Activated B cell treated with CpG ODN at 0.5 μM for 24 hours (primary cell): ENCODE measurements at places on chromosomes 7 and 10. TPM values are rescaled to one million over a fixed set of nuclear protein-coding genes. Genes with fewer than 3 reads are reported as not detected.

DNA sequence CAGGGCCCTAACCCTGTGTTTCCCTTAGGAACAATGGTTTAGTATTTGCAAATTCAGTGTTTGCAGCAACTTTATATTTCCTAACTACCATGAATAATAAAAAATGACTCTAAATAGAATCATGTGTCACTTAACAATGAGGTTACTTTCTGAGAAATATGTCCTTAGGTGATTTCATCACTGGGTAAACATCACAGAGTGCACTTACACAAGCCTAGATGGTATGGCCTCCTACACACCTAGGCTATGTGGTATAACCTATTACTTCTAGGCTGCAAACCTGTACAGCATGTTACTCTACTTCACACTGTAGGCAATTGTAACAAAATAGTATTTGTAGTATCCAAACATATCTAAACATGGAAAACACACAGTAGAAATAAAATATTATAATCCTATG, 1174.6 kb upstream of the LRRTM3 start:
- no peak for DNase-seq
- no peak overlapping the region for H3K27ac ChIP-seq
- no peaks in the 10 kb centered on the region for H3K4me1 ChIP-seq
- no peak overlapping the region for H3K4me3 ChIP-seq
- H3K27me3 ChIP-seq, result no peaks in the 10 kb centered on the region

DNA sequence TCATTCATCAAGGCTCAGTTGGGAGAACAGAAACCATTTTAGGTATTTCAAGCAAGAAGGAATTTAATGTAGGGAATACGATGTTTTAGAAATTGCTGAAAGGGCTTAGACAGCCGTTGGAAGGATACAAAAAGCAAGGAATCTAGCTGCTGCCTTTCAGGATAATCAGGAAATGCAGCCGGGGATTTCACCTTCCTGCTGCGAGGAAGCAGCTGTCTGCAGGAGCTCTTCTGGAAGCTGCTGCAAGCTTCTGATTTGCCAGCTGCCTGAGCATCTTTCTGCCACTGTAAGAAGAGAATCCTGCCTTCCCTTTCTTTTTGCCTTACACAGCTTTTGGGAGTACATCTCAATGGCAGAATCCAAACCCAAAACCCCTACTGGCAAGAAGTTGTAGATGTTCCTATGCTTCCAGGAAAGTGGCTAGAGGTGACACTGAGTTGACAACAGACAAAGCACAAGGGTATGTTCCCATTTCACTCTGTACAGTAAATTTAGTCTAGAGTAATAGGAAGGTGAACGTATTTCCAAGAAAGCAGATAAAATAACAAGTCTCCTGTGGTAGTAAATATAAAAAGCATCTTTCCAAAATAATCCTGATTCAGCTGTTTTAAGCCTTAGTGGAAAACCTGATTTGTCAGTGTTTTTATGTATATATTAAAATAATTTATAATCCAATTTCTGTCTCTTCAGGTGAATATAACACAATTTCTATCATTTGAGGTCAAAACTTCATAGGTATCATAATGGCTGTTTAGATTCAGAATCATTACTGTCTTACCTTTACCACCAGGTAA, 148.4 kb upstream of the LRGUK start:
- peaks cover 2% of the 10 kb centered on the region for H3K4me1 ChIP-seq
- no peak overlapping the region for H3K4me3 ChIP-seq
- no peaks in the 10 kb centered on the region for H3K27me3 ChIP-seq
- H3K27ac ChIP-seq, result no peak overlapping the region
- H3K36me3 ChIP-seq, result peaks cover 6% of the 10 kb centered on the region
- no peak for DNase-seq

DNA sequence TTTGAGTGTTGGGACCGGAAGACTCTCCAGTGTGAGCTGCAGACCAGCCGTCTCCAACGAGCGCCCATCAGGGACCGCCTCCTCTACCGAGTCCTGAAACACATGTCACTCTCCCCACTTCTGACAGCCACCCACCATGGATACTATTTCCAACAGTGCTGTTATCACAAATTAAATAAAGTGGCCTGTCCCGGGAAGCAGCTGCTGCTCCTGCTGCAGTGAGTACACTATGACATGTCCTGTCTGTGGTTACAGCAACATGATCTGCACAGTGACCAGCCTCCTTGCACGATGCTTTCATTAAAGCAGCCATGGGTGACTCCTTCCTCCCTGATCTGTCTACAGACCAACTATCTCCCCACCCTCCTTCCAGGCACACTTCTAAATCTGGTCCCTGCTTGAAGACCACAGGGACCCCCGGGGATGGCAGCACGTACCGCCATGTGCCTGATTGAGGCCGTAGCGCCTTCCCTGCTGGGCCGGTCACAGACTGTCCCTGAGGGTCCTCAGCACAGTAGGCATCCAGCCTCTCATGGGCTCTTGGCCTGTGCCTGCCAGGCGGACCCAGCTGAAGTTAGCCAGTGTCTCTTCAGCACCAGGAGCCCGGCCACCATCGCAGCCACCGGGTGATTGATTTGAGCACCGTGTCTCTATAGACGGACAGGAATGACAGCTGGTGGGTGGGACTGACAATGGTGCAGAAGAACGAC, 58.8 kb downstream of the TCERG1L start:
- no peak overlapping the region for H3K27ac ChIP-seq
- H3K27me3 ChIP-seq, result no peaks in the 10 kb centered on the region
- H3K36me3 ChIP-seq, result no peaks in the 10 kb centered on the region
- no peak for DNase-seq
- no peak overlapping the region for H3K4me3 ChIP-seq
- H3K4me1 ChIP-seq, result no peaks in the 10 kb centered on the region

GRCh38 chr7:137753067-137753466, 93.7 kb downstream of the DGKI start:
- no peaks in the 10 kb centered on the region for H3K4me1 ChIP-seq
- no peak for DNase-seq
- no peaks in the 10 kb centered on the region for H3K27me3 ChIP-seq
- no peak overlapping the region for H3K27ac ChIP-seq
- H3K36me3 ChIP-seq, result no peaks in the 10 kb centered on the region
- no peak overlapping the region for H3K4me3 ChIP-seq

DNA sequence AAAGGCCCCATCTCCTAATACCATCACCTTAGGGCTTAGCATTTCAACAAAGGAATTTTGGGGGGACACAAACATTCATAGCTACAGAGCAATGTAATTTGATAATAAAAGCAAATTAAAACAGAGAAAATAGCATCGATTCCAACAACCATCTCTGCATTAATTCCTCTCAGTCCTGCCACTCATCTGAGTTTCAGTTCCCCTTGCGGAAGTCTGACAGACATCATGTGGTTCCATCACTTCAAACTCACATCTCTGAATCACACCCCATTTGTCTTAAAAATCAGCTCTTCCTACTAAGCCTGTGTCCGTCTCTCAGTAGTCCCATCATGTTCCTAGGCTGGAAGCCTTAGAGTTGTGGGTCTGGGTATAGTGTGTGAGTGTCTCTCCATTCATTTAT, 3.6 kb downstream of the ADCK2 start:
- no peaks in the 10 kb centered on the region for H3K27me3 ChIP-seq
- peak overlapping the region; percentile 68 for H3K4me3 ChIP-seq
- no peak for DNase-seq
- peaks cover 30% of the 10 kb centered on the region for H3K36me3 ChIP-seq
- H3K4me1 ChIP-seq, result peaks cover 56% of the 10 kb centered on the region

GRCh38 chr7:23404546-23405239, 65.6 kb downstream of the IGF2BP3 start:
- no peaks in the 10 kb centered on the region for H3K27me3 ChIP-seq
- no peak overlapping the region for H3K27ac ChIP-seq
- H3K36me3 ChIP-seq, result no peaks in the 10 kb centered on the region
- H3K4me1 ChIP-seq, result peaks cover 4% of the 10 kb centered on the region
- DNase-seq, result no peak

DNA sequence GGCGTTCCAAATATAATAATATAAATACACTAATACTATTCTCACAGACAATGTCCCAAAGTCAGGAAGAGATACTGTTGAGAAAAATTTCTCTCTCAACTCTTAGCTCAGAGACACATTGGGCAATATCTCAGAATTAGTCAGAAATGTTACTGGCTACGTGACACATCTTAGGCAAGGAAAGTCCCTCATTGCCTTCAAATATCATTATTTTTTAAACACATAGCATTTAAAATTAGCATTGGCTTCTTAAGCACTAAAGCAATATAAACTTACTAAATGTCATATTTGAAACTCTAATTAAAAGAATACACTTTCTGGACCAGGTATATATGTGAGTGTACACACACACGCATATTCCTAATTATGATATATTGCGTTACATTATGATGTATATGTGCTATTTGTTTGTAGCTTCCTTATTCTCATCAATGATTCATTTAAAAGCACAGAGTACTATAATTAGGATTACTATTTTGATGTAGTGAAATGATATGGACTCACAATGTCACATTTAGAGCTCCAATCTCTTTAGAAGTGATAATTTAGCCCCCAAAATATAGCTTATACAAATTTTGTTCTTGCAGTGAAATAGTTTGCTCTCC, 255.8 kb downstream of the TWIST1 start:
- H3K27ac ChIP-seq, result no peak overlapping the region
- no peaks in the 10 kb centered on the region for H3K27me3 ChIP-seq
- DNase-seq, result no peak
- no peak overlapping the region for H3K4me3 ChIP-seq

- H3K36me3 ChIP-seq, result no peaks in the 10 kb centered on the region
- no peak overlapping the region for H3K27ac ChIP-seq
- H3K27me3 ChIP-seq, result peaks cover 11% of the 10 kb centered on the region
- no peak for DNase-seq
- no peaks in the 10 kb centered on the region for H3K4me1 ChIP-seq
- no peak overlapping the region for H3K4me3 ChIP-seq
Observed at GRCh38 chr10:61329854-61330253, 123.3 kb downstream of the TMEM26 start.

- no peak overlapping the region for H3K4me3 ChIP-seq
- no peaks in the 10 kb centered on the region for H3K27me3 ChIP-seq
- no peak for DNase-seq
- no peaks in the 10 kb centered on the region for H3K36me3 ChIP-seq
Observed at GRCh38 chr7:156157409-156158012, 345.2 kb upstream of the SHH start.

GRCh38 chr10:116430288-116430687, 2.6 kb downstream of the PNLIPRP3 start:
- no peaks in the 10 kb centered on the region for H3K36me3 ChIP-seq
- H3K27me3 ChIP-seq, result no peaks in the 10 kb centered on the region
- no peak for DNase-seq
- H3K4me3 ChIP-seq, result no peak overlapping the region
- H3K27ac ChIP-seq, result no peak overlapping the region
- no peaks in the 10 kb centered on the region for H3K4me1 ChIP-seq

GRCh38 chr10:100735337-100736143, 9.8 kb upstream of the PAX2 start:
- H3K27ac ChIP-seq, result no peak overlapping the region
- peaks cover 26% of the 10 kb centered on the region for H3K4me1 ChIP-seq
- H3K4me3 ChIP-seq, result no peak overlapping the region
- H3K36me3 ChIP-seq, result no peaks in the 10 kb centered on the region

DNA sequence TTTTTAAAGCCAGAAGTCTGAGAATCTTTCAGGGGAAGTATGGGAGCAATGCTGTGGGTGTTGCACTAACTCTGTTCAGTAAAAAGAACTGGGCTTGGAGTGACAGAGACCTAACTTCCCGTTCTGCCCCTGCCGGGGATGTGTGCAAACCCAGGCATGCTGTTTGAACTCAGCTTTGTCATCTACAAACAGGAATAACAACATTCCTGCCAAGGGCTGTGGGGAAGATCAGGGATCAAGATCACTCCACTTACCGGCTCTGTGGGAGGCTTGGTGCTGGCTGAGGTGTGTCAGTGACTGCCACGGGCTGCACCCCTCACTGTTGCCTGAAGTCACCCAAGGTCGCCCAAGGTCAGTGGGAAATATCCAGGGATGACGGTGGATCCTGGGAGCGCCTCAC, 23.1 kb upstream of the DRGX start:
- no peak for DNase-seq
- H3K36me3 ChIP-seq, result no peaks in the 10 kb centered on the region
- no peak overlapping the region for H3K4me3 ChIP-seq
- H3K4me1 ChIP-seq, result no peaks in the 10 kb centered on the region

DNA sequence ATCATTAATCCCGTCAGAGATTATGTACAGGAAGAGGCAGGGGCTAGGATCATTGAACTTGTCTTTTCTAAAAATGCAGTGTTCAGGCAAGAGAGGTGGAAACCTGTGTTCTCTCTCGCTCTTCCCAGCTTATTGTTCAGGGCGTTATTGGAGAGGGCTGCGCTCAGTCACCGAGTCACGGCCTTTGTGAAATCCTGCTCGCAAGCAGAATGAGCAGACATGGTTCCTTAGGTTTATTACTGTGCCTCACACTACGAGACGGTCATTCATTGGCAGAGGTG, 631 bp upstream of the PRKRIP1 start:
- peaks cover 34% of the 10 kb centered on the region for H3K4me1 ChIP-seq
- DNase-seq, result no peak
- peak overlapping the region; percentile 96 for H3K27ac ChIP-seq
- H3K4me3 ChIP-seq, result peak overlapping the region; percentile 93
- H3K27me3 ChIP-seq, result no peaks in the 10 kb centered on the region

DNA sequence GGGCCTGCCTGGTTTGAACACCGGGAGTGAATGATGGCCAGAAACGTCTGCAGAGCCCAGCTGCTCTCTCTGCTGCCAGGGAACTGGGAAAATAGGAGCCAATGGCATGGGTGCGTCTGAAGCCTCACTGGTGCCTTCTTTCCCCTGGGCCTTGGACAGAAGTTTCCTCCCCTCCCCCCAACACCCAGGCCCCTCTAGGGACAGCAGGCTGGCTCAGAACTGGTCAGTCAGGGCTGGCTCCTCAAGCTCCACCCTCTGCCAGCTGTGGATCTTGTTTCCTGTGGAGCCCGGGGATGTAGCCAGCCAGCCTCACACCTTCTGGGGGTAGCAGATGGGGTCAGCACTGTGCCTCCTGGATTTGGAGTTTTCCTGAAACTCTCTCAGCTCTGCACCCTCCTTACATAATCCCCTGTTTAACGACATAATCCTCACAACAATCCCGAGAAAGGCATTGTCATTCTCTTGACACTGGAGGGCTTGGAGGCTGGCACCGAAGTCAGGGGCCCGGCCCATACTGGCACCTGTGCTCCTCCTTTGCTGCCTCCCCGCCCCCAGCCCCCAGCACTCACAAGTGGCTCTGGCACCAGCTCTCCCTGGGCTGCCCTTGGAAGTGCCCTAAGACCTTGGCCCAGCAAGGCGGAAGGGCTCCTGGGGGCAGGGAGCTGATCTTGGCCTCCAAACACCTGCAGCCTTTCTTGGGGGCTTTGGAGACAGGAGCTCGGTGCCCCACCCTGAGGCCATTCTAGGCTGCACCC, 5.7 kb downstream of the LDB3 start:
- no peak for DNase-seq
- H3K27me3 ChIP-seq, result peaks cover 7% of the 10 kb centered on the region
- H3K4me3 ChIP-seq, result no peak overlapping the region
- H3K36me3 ChIP-seq, result no peaks in the 10 kb centered on the region

SPDYE1 gene
- not detected in 2 replicates for total RNA-seq

CHN2 gene
- total RNA-seq, result 1.1 and 1.8 TPM in 2 replicates

NEUROG3 gene
- total RNA-seq, result 0.38 and 0.66 TPM in 2 replicates

ASZ1 gene
- not detected in 2 replicates for total RNA-seq

ZCCHC24 gene
- 1.1 and 1.3 TPM in 2 replicates for total RNA-seq

SKIDA1 gene
- 0.60 TPM in 1 of 2 replicates, not detected in the other for total RNA-seq
